ENCODE measurements at places on chromosomes 6 and 20.

DNA sequence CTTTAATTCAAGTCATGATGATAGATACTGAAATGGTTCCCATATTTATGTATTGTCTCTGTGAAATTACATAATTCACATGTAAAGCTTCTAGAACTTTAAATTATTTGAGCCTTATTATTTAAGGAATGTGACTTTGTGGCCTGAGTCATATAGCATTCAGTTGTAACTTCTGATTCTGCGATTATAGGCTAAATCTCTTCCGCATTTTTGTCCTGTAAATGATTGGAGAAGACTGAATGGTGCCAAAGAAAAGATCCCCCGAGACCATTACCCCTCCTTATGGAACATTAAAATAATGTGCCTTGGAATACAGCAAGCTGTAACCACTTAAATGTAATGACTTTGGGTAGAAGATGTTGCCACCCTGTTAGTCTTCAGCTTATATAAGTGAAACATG, 63.3 kb upstream of the MAP7 start:
- peak; percentile 15 for DNase-seq

DNA sequence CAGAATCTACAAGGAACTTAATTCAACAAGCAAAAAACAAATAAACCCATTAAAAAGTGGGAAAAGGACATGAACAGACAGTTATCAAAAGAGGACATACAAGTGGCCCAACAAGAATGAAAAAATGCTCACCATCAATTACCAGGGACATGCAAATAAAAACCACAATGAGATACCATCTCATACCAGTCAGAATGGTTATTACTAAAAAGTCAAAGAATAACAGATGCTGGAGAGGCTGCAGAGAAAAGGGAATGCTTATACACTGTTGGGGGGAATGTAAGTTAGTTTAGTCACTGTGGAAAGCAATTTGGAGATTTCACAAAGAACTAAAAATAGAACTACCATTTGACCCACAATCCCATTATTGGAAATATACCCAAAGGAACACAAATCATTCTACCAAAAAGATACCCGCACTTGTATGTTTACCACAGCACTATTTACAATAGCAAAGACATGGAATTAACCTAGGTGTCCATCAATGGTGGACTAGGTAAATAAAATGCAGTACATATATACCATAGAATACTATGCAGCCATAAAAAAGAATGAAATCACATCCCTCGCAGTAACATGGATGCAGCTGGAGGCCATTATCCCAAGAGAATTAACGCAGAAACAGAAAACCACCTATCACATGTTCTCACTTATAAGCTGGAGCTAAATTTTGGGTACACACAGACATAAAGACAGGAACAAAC, 48.4 kb downstream of the RNGTT start:
- no peak for DNase-seq

DNA sequence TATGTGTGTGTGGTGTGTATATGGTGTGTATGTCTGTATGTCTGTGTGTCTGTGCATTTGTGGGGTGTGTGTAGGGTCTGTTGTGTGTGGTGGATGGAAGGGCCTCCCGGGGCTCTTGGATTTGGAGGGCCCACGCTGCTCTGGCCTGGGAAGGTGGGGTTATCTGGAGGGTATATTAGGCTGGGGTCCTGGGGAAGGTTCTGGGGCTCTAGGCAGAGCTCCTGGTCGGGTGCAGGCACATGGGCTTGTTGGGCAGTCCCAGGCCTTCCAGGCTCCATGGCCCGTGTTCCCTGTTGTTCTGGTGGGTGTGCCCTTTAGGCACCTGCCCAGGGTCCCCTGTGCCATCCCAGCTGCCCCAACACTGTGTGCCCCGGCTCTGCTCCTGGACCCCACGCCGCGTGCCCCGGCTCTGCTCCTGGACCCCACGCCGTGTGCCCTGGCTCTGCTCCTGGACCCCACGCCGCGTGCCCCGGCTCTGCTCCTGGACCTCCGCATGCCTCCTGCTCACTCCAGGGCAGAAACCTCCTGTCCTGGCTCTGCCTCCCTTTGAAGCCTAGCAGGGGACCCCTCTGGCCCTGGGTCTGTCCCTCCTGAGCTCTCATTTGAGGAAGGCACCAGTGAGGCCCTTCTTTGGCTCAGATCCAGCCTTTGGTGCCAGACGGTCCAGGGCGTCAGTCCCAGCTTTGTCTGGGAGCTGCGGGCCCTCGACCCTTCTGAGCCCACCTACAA, 10.2 kb upstream of the MYT1 start:
- DNase-seq, result no peak

DNA sequence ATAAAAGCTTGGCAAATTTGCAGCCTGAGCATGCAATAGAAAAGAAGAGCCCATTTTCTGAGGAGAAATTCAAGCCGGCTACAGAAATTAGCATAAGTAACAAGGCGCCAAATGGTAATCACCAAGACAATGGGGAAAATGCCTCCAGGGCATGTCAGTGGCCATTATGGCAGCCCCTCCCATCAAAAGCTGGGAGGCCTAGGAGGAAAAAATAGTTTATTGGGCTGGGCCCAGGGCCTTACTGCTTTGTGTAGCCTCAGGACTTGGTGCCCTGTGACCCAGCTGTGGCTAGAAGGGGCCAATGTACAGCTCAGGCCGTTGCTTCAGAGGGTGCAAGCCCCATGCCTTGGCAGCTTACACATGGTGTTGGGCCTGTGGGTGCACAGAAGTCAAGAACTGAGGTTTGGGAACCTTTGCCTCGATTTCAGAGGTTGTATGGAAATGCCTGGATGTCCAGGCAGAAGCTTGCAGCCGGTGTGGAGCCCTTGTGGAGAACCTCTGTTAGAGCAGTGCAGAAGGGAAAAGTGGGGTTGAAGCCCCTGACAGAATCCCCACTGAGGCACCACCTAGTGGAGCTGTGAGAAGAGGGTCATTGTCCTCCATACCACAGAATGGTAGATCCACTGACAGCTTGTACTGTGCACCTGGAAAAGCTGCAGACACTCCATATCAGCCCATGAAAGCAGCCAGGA, 328.5 kb upstream of the MAP3K7 start:
- no peak for DNase-seq

- DNase-seq, result no peak
Measured at GRCh38 chr6:1127597-1128288, 184.2 kb upstream of the FOXQ1 start.

- no peak for DNase-seq
Measured at GRCh38 chr20:54736421-54736820, 261.0 kb downstream of the DOK5 start.

- DNase-seq, result peak; percentile 94
Measured at GRCh38 chr6:14734052-14734415, 511.8 kb upstream of the JARID2 start.

- peak; percentile 94 for DNase-seq
Measured at GRCh38 chr6:148364056-148364824, 21.6 kb downstream of the SASH1 start.

DNA sequence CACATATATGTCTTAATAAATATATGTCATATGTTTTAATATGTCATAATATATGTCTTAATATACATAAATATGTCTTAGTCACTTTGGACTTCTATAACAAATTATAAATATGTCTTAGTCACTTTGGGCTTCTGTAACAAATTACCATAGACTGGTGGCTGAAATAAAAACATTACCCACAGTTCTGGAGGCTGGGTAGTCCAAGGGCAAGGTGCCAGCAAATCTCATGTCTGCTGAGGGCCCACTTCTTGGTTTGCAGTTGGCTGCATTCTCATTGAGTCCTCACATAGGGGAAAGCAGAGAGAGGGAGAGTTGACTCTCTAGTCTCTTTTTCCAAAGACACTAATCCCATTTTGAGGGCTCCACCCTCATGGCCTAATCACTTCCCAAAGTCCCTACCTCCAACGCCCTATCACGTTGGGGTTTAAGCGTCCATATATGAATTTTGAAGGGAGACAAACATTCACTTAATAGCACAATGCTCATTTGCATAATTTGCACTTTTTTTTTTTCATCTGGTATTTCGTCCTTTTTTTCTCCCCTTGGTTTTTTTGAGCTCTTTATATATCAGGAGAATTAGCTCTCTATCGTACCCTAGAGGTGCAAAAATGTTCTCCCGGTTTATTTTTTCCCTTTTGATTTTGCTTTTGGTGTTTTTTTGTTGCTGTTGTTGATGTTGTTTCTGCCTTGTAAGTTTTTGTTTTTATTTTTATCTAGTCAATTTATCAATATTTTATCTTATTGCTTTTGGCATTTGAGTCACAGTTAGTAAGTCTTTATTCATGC, 266.4 kb downstream of the PLCB1 start:
- no peak for DNase-seq

DNA sequence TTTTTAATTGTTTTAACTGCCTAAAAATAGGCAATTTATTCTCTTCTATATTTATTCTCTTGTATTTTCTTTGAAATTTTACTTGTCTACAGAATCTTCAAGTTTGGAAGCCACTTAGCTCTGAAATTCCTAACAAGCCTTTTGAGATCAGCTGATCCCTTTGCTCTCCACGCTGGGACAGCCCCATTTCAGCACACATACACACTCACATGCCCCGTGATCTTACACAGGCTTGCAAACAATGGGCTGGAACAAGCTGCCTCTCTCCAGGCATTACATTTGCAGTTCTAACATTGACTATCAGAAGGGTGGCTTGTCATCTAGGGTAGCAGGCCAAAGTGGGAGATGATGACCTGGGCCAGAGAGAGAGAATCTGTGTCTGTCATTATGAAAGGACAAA, 62.1 kb upstream of the RAB32 start:
- no peak for DNase-seq

DNA sequence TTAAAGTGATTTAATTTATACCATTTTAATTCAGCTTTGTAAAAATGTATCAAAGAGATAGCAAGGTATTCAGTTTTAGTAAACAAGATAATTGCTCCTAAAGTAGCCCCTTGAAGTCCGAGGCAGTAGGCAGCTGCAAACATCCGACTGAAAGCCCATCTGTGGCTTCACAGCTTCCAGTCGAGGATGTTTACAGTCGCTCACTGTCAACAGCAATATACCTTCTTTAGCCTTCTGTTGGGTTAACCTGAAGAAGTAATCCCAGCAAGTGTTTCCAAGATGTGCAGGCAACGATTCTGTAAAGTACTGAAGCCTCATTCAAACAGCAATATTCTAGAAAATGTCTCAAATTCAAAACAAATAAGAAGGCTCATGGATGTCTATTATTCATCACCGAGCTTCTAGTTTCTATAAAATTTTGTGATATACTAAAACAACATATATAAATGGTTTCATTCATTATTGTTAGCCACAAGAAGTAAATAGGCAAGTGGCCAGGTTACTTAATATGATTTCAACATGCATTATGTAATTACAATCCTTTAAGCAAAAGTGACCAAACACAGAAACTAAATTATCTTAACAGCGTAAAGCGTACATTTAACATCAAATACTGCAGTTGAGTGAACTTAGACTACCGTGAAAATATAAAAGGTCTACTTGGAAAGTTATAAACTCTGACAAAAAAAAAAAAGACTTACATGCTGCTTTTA, 115.0 kb downstream of the OGFRL1 start:
- DNase-seq, result no peak

DNA sequence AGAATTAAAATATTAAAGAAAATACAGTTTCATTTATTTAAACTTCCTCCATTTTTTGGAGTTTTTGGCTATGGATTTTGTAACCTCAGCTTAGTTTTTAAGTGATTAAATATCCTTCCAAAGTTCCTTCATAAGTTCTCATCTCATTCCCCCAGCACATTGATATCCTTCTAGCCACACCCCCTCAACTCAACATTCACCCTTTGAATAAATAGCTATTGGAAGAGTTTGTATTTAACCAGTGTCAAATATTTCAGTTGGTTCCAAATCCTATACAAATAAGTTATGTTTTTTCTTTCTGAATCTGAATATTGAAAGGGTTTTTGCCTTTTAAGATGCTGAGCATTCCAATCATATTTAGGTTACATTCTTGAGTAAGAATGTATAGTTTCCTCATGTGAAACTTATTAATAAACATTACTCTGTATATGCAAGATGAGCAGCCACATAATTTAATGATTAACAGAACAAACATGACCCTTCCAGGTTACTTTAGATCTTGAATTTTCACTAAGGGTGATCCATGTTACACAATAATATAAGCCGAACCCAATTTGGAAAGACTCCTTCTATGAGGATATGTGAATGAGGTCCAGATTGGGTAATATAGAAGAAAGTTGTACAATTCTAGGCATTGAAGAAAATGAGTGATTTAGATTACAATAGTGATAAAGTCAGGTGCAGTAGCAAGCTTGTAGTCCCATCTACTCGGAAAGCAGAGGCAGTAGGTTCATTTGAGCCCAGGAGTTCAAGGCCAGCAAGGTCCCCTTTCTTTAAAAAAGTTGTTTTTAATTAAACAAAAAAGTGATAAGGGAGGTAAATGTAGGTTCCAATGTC, 13.6 kb downstream of the GLYATL3 start:
- DNase-seq, result peak; percentile 8

DNA sequence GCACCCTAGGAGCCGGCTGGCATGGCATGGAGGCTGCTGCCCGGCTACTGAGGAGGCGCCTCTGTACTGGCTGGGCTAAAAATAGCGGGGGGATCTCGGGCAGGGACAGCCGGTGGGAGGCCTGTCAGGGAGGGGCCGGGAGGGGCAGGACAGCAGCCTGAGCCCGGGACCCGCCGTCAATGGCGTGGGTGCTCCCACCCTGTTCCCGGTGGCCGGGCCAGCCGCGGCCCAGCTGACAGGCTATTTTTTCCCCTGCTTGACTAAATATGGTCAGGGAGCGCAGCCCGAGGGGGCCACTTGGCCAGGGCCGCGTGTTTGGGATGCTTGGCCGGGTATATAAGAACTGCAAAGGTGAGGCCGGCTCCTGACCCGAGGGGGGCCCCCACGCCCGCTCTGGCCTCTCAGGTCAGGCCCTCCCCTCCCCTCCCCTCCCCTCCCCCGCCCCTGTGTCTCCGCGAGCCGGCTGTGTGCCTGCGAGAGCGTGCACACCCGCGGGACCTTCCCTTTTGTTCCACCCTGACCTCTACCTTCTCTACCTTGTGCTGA, 74.4 kb upstream of the GATA5 start:
- no peak for DNase-seq

DNA sequence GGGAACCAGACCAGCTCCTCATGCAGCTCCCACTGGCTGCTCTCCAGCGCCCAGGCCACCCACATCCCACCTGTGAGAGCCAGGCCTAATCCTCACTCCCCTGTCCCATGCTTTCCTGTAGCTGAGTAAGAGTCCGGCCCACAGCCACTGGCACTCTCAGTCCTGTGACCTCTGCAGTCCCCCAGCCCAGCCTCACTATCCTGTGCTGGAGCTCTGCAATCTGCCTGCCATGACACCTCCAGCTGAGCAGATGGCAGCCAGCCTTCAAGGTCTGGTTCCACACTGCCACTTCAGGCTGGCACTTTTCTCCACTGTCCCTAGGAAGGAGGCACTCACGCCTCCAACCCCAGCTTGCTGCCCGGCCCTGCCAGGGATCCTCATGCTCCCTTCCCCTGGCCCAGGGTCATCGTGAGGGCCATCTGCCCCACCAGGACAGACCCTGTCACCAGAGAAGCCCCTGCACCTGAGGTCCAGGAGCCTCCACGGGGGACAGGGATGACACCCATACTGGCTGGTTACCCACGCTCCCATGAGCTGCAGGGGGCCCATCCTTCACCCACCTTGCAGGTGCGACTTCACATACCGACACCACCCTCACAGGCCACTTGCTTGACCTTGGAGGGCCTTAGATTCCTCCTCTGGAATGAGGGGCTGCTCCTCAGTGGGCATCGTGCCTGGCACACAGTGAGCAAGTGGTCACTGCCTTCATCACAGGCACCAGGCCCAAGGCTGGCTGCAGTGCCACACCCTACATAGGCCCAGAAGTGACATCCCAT, 100.1 kb downstream of the ASXL1 start:
- no peak for DNase-seq

- no peak for DNase-seq
Measured at GRCh38 chr6:144898741-144899140, 613.6 kb downstream of the UTRN start.

- DNase-seq, result peak; percentile 28
Measured at GRCh38 chr20:23350904-23351838, 580 bp downstream of the NXT1 start.

GRCh38 chr6:136696238-136696637, 96.0 kb downstream of the MAP3K5 start:
- peak; percentile 56 for DNase-seq
